Stimulated activated CD4-positive, alpha-beta T cell treated with anti-CD3 and anti-CD28 coated beads, Interleukin-2, amount 100 ng/mL, for 4 hours (primary cell): ENCODE measurements at places on chromosomes 1 and 21.

GRCh38 chr1:247444571-247444970 lies 13.3 kb downstream of the OR2B11 start:
- DNase-seq = no peak

DNA sequence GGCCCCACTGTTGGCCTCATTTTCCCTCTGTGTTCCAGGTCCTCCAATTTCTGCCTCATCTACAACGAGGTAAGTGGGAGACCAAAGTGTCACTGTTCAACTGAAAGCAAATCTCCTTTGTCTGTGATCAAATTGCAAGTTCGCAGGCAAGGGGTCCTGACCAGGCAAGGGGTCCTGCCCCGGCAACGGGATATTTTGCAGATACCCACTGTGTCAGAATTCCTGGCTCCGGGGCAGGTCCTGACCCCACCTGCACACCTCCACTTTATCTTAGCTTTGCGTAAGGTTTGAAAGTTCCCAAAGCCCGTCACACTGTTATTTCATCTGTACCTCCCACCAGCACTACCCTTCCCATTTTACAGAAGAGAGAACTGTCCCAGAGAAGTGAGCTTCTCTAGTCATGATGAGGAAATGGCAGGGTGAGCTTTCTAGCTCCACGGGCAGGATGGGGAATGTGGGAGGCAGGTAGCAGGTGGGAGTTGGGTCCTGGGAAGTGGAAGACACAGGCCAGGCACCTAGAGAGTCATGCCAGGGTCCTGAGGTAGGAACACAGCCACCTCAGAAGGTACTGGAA lies 32.0 kb upstream of the CSF1 start:
- no peak for DNase-seq

DNA sequence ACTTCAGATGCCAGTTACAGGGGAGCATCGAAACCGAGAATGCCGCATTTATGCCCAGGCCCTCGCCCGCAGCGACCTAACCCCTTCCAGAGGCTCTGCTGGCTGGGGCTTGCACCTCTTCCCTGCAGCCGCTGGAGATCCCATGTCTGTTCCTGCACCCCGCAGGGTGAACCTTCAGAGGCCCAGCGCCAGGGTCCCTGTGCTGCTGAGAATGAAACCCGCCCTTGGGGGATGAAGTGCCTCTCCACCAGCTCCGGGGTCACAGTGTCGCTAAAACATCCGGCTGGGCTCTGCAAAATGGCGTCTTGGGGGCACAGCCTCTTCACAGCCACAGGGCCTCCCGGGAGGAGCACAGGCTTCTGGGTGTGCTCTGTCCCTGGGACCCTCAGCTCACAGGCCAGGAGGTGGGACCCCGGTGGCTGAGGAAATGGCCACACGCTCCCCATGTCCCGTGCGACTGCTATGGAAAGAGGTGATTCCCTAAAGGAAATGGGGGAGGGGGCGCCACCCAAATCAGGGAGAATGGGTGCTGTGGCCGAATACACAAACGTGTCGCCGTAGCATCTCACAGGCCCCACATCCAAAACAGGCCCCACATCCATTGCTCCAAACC lies 39.9 kb upstream of the TSPEAR start:
- no peak for DNase-seq

DNA sequence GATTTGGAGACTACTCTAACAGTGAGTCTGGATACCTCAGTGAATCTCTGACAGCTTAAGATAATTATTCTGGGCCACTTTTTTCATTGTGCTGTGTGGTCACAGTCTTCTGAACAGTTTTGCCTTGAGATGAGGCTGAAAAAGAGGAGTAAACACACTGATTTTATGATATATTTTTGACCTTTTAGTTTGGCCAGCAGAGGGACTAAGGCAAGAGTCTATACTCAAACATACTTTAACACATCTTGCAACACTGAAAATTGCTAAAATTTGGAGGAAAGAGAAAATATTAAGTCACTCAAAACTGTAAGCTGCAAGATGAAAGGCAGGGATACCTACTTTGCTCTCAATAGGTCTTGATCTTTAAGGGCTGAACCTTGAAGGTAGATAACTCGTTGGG lies 182.7 kb downstream of the KCNT2 start:
- no peak for DNase-seq

DNA sequence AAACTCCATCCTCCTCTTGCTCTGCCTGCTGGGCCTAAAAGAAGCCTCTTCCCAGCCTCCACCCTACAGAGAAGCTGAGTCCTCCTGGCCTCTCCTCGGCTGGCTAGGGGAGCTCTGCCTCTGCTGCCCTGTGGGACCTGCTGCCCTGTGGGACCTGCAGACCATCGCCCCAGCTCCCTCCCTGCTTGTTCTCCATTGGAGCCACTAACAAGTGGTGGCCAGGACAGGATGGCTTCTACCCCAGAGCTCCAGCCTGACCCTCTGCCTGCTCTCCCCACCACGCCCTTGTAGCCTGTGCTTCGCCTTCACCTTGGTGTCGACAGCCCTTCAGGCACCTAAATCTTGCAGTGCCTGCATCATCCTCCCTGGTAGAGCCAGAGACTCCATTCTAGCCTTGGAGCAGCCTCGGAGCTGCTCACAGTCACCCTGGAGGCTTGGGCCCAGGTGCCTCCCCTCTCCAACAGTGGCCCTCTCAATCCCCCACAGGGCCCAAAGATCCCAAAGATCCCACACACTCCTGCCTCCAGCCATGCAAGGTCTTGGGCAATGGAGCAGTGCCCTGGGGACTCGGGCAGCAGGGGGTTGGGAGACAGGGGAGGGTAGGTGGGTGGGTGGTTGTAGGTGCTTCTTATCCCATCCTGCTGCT lies 3.0 kb downstream of the EPS8L3 start:
- DNase-seq = no peak

DNA sequence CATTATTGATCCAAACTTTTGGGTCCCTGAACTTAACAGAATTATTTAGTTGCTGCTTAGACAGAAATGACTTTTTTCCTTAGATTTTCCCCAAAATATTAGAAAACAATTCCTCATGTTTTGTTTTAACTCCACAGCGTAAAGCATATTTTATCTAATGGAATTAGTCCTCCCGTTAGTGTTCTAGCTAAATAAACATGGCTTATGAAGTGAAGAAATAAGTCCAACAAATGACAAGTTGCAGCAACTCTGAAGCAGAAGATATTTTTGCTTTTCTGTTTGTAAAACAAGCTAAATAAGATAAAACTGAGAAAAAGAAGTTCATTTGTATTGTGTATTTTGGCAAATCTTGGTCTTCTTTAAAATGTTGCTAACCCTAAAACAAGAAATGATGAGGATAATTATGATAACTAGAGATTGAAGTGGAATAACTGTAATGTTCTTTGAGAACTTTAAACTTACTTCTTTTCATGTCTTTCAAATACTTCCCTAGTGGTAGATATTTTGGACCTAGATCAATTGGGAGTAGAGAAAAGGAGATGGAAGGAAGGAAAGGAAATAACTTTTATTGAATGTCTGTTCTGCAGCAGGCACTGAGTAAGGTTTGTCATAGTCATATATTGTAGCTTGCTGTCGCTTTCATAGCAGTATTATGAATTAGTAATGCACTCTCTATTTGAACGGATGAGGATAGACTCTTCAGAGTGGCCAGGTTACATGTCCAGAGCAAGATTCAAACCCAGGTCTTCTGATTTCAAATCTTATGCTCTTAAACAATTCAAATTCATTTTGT lies 12.5 kb downstream of the NFIA start:
- DNase-seq = no peak

GRCh38 chr1:234235434-234235881 lies 137.8 kb upstream of the COA6 start:
- DNase-seq = no peak

- no peak for DNase-seq
These were observed 1.6 kb downstream of the ST6GALNAC5 start for GRCh38 chr1:76868916-76869315.

DNA sequence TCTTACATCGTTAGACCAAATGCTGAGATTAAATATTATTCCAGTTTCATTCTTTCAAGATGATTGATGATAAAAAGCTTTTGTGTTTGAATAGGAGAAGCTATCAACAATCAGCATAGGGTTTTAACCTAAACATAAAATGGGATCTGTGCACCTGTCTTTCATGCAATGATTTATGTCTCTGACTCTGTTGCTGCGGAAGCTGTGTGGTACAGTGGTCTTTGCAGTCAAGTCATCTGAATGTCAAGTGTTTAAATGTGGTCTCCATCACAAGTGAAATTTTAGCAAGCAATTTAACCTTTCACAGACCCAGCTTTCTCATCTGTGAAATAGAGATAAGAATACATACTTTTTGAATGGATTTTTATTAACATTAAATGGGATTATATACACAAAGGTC lies 107.2 kb downstream of the PLPPR5 start:
- no peak for DNase-seq

DNA sequence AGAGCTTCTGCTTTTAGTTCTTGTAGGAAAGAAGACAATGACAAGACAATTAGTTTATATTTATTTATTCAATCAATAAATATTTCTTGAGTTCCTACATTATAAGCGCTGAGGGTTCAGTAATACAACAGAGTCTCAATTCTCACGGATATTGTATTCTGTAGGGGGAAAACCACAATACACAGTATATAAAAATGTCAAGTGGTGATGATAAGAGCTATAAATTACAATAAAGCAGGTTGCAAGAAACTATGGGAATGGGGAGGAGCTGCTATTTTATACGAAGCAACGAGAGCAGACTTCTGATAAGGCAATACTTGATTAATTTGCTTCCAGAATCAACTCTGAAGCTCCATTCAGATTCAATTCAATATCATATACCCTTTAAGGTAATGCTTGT lies 10.6 kb upstream of the XCL1 start:
- no peak for DNase-seq

- DNase-seq = no peak
These were observed 43.8 kb downstream of the SLC44A3 start for GRCh38 chr1:94863919-94864318.

GRCh38 chr21:14071902-14072734 lies 138.6 kb downstream of the LIPI start:
- DNase-seq = no peak

DNA sequence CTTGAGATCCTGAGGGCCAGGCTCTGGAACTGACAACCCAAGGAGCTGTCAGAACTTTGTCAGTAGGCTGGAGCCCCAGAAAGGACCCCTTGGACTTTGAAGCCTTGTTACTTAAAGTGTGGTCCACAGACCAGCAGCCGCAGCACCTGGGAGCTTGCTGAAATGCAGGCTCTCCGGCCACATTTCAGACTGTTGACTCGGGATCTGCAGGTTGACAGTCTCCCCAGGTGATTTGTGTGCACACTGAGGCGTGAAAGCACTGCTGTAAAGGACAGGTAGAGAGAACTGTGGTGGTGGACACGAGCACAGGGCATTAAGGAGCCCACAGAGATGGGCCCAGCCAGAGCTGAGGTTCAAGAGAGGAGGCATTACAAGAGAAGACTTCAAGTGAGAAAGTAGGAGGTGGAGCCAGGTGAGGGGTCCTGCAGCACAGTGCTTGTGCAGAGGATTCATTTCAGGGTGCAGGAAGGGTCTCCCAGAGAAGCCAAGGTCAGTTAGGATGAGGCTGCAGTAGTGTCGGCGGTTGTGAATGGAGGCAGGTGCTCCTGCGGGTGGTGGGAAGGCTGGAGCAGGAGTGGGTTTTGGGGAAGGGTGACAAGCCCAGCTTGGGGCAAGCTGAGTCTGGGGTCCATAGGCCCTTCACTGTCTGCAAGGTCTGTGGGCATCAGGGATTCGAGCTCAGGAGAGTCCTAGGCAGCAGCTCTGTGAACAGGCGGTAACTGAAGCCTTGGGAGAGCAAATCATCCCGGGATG lies 4.6 kb downstream of the HYI start:
- no peak for DNase-seq

- DNase-seq = no peak
These were observed 470.5 kb downstream of the LTN1 start for GRCh38 chr21:28522014-28522799.

- DNase-seq = no peak
These were observed 6.3 kb downstream of the MINDY1 start for GRCh38 chr1:151000408-151000807.

DNA sequence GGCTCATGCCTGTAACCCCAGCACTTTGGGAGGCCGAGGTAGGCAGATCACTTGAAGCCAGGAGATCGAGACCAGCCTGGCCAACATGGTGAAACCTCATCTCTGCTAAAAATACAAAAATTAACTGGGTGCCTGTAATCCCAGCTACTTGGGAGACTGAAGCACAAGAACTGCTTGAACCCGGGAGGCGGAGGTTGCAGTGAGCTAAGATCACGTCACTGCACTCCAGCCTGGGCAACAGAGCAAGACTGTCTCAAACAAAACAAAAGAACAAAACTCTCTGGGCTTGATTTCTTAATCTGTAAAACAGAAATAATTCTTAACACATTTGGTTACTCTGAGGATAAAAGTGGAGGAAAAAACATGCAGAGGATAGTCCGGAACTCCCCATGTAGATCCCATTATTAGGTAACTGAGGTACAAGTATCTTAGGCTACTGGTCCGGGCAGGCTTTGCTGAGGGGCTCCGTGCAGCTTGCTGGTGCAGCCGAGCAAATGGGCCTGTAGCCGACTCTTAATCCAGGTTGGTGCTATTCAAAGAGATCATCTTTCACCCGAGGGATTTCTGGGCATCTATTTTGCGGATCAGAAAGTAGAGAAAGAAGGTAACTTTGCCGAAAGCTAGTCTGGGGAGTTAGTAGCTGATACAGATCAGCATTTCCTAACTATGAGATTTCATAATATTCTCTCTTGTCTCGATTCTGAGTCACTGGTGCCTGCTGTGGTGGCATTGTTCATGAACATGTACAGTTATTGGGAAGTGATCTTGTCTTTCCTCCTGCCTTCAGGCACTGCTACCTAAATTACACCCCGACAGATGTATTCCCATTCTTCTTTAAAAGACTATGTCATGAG lies 56.8 kb downstream of the NFIA start:
- no peak for DNase-seq

DNA sequence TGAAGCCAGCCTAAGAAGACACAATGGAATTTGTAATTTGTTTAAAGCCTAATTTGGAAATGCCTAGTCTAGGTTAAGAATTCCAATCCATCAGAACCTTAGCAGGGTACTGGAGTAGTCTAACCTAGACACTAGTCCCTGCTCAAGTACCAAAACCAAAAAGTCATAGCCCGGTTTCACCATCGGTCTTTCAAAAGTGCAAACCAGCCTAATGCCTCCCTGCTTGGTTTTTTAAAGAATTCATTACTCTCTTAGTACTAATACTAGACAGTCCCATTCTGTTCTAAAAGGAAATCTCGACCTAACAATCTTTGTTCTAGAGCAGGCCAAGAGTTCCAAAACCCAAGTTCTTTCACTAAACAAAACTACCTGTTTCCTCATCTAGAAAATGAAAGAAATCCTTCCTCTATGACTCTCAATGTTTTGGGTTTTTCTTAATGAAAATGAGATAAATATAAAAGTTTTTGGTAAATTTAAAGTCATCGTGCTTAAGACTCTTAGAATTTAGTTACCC lies 2.6 kb downstream of the PUM1 start:
- no peak for DNase-seq

- DNase-seq = no peak
These were observed 64.1 kb downstream of the ACTL8 start for GRCh38 chr1:17819129-17819802.
